ENCODE measurements at places on chromosomes 12 and 14.
A peak's percentile ranks its signal among the peaks of the same experiment; 100 is the strongest.

DNA sequence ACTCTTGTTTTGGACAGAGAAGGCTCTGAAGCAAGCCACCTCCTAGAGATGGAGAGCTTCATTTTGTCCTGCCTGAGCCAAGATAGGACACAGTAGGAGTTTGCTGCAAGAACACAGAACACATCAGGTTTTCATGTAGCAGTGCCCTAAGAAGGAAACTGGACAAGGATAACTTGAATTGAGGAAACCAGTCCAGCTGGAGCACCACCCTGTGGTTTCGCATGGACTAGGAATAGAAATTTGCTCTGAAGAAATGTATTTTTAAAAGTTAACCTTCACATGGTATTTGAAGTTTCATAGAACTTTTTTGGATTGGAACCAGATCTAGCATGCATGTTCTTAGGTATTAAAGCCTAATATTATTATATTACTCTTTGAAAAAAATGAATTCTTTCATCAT, 68.8 kb downstream of the RERG start:
- DNase-seq, result no peak

DNA sequence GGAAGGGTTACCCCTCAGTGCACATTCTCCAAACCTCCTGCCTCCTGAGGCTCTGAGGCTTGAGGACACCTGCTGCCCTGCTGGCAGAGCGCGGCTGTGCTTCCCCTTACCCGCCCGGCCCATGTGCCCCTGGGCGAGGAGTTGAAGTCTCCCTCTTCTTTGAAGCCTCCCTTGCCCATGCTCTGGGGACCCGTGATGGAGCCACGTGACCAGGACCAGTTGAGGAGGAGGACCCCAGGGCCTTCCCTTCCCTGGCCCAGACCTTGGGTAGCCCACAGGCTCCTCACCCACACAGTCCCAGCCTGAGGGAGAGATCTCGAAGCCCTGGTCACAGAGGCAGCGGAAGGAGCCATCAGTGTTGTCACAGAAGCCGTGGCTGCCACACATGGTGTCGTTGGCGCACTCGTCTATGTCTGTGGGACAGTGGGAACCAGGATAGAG, 12.9 kb downstream of the ISCA2 start:
- DNase-seq, result no peak

DNA sequence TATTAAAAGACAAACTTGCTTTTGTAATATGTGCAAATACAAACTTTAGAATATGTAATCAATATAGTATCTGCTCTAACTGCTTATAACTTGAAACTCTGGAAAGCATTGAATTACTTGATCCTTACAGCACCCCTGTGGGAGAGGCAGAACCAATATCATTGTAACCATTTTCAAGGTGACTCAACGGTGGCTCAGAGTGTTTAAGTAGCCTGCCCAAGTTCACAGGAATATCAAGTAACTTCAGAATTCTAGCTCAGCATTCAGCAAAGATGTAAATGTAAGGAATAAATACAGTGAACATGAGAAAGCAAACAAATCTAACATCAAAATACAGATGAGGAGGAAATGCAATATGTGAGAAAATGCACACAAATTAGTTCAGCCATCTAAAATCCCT, 264.6 kb downstream of the NELL2 start:
- no peak for DNase-seq

DNA sequence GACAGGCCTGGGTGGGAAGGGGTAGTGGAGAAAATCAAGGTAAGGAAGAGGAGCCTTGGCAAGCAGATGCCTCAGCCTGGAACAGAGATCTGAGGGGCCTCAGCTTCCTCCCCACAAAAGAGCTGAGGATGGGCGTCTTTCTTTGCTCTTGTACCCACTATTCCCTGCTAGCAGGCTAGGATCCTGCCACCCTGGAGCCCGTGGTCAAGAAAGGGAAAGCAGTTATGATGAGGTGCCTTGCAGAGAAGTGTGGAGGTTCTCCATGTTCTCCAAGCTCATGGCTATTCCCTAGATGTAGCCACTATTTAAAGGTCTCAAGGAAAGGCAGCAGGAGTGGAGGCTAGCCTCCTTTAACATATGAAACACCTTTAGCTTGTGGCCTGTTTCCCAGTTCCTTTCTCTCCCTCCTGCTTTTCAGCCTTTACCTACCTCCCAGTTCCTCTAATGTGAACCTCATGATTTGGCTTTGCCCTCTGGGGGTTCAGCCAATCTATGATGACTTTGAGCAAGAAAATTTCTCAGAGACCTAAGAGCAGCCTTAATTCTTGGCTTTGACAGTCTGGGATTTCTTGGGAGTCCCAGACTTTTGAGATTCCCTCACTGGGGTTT, 1.1 kb downstream of the IKZF4 start:
- DNase-seq, result no peak

DNA sequence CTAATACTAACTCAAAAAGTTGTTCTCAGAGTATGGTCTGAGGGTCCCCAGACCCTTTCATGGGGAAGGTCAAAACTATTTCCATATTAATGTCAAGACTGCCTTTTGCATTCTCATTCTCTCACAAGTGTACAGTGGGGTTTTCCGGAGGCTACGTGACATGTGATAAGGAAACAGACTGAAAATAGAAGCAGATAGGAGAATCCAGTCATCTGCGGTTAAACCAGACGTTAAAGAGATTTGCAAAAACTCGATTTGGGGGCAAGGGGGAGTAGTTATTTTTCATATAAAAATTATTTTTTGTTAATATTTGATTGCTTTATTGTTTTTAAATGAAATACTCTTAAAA, 1.0 kb upstream of the NAP1L1 start:
- DNase-seq, result peak; percentile 33

Measured in NCI-H82 (cell line).